Kidney (tissue), 22 donors: ENCODE measurements at places on chromosomes 7 and 10. TPM values are rescaled to one million over a fixed set of nuclear protein-coding genes. Genes with fewer than 3 reads are reported as not detected.

DNA sequence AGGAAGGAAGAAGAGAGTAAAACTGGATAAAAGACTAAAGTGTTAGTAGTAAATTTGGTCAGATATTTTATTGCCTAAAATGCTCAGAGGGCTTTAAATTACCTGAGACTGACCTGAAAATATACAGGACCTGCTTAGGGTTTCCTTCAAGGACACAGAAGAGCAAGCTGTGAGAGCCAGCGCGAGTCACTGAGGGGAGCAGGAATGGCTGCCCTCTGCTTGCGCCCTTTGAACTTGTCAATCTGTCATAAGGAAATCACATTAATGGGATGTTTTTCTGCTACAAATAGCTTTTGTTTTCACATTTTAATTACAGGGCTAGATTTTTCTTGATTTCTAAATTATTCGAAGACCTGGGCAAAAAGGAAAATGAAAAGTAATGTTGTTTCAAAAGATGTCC lies 26.9 kb downstream of the DNAJB9 start:
- DNase-seq: no peak

DNA sequence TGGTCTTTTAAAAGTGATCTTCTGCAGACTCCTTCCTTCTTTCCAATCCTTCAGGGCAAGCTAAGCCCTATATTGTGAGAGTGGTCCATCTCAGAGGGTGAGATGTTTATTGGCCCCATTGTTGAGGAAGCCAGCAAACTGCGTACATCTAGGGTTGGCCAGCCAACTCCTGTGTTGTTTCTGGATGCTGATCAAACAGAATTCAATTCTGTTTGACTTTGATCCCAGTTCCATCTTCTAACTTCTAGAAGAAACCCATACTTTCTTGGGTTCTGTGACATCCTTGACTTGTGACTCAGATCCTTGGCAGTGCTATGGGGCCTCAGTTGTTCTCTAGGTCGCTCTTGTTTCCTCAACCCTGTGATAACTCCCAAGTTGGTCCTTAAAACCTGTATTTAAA lies 116.2 kb downstream of the LSMEM1 start:
- DNase-seq: no peak

DNA sequence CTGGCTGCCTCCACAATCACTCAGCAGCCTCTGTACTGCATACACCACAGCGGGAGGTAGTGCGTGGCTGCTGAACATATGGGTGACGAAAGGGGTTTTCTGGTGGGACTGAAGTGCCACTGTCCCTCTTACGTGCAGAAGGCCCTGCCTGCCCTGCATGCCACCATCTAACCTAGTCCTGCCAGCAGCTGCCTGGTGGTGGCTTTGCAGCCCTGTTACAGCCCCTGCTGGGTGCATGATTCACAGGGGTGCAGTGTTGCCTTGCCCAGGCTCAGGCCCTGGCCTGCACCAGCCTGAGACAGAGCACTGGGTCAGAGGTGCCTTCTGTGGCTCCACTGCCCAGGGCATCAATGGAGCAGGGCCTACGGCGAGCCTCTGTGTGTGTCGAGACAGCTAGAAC lies 50.1 kb downstream of the SYPL1 start:
- peak; percentile 30 for DNase-seq

GRCh38 chr7:22587322-22587721 lies 87.3 kb upstream of the STEAP1B start:
- no peak for DNase-seq

- DNase-seq: no peak
These were observed 79.0 kb upstream of the SEMA3C start for GRCh38 chr7:80997841-80998240.

CDC14C gene
- not detected for total RNA-seq

PDE1C gene
- 5.5 TPM for total RNA-seq
